GM12864 (cell line): ENCODE measurements at places on chromosomes 6 and 20.

DNA sequence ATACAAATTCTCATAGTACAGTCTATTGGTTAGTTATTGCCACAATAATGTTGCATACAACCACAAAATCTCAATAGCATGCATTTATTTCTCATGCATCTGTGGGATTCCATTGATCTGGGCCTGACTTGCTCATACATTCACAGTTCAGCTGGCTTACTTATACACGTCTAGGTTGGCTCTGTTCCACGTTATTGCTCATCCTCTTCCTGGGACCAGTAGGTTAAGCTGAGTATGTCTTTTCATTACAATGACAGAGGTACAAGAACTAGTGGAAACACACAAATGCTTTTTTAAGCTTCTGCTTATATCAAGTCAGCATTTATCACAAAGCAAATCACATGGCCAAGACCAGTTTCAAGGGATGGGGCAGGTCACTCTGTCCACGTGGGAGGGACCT is 485.3 kb upstream of the BTBD3 start:
- DNase-seq: no peak

DNA sequence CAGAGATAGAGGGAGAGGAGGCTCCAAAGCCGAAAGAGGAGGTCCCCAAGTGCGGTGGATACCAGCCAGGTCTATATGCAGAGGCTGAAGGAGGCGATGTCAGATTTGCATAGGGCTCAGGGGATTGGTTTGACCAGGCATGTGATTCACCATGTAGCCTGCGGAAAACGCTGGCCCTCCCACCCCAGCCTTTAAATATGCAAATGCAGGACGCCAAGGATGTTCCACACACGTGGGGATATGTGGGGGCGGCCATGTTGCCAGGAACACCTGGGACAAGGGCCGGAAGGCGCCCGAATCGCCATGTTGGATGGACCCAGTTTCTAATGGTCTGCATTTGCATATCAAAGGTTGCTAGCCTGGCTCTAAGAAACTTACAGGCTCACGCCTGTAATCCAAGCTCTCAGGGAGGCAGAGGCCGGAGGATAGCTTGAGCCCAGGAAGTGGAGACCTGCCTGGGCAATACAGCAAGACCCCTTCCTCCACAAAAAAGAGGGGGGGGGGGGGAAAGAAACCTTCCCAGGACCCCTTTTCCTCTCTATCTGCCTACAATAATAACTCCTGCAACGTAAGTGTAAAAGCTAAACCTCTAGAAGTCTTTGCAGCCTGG is 110.5 kb downstream of the TULP4 start:
- DNase-seq: no peak

GRCh38 chr6:151291722-151292059 is 51.9 kb downstream of the AKAP12 start:
- no peak for DNase-seq

DNA sequence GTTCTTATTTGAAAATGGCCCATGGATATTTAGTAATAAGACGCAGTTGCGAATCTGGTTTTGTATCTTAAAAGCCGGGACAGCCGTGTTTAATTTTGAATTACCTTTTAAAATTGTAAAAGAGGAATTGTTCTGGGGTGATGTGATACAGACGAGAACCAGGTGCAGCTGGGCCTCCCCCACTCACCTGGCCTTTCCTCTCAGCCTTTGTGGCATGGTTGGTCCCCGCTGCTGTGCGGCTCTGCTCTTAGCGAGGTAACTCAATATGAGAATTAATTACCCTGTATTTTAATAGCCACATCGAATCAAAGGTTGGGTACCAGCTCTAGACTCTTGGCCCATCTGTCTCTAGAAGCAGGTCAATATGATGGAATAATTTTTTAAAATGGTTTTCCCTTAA is 56.5 kb upstream of the DACT2 start:
- no peak for DNase-seq

DNA sequence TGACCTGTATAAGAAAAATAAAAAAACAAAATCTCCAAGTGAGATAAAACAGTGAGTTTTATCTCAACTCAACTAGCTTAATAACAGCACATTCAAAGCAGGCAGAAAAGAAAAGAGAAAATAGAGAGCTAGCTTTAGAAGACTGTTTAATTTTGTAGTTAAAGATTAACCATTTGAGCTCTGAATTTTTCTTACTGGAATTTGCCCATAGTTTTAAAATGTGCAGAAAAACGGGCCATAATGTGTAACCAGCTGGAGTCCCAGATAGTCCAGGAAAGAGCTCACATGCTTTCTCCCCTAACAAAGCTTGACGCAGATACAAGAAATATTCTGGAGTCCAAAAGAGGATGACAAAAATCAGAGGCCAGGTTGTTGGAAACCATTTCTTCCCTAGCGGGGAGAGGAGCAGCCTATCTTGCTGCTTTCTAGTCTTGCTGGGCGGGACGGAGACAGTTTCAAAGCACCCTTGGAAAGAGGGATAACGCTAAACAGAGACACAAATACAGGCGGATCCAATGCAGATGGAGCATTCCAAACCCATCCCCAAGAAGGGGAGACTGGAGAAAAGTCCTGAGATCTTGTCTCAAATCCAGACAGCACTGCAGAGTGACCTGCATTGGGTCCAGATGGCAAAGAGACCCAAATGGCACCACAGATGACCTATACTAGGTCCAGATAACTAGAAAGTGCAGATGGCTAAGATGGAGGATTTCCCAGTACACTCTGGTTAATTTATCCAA is 16.1 kb downstream of the TTK start:
- DNase-seq: no peak

GRCh38 chr6:38713812-38714211 is 1.3 kb upstream of the DNAH8 start:
- no peak for DNase-seq
